ENCODE measurements at places on chromosomes 12 and 14.

DNA sequence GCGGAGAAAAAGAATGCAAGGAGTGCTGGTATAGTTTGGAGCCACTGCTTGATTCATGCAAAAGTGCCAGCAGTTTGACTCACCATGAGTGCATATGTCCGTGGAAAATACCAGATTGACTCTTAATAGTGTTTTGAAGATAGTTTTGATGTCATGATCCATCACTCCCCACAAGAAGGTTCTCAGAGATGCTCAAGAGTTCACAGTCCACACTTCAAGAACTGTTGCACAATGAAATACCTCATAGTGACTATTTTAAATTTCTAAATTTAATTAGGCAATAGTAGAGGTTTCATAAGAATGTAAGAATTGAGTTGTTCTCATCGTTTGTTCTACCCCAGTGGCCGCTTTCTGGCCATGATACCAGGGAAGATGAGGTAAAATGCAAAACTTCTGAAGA is 286.6 kb upstream of the RGS6 start:
- DNase-seq, result no peak

DNA sequence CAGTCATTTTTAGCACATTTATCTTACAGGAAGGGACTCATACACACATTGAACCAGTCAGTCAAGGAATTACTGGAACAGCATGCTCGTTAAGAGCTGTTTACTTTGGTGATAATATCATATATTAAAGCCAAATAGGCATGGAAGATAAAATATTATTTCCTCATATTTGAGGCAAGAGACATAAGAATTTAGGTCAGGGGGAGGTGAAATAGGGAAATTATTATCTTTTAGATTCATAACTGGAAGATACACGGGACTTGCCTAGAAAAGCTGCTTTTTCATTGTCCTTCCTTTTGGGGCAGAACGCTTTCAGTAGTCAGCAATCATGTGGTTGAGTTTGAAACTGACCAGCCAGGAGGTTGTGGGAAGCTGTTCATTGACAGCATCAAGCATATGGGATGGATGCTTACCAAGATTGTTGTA is 72.5 kb downstream of the NTN4 start:
- no peak for DNase-seq

- no peak for DNase-seq
Measured at GRCh38 chr12:80189241-80189640, 89.9 kb downstream of the OTOGL start.

DNA sequence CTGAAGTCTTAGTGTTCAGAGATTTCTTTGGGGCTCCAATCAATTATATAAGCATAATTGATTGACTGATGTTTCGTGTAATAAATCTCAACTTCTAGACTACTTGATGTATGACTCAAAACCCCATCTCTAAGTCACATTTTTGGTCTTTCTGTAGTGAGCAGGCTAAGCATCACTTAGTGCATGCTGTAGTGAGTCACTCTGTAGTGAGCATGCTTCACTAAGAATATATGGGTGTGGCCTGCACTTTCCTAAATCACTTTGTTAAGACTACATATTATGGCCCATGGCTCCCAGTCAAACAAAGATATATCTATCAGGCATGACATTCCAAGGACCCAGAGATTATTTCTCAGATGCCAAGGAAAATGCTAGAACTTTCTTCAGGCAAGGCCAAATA is 909.4 kb upstream of the LRFN5 start:
- no peak for DNase-seq

GRCh38 chr14:87282266-87282665 is 710.7 kb downstream of the GALC start:
- DNase-seq, result no peak

DNA sequence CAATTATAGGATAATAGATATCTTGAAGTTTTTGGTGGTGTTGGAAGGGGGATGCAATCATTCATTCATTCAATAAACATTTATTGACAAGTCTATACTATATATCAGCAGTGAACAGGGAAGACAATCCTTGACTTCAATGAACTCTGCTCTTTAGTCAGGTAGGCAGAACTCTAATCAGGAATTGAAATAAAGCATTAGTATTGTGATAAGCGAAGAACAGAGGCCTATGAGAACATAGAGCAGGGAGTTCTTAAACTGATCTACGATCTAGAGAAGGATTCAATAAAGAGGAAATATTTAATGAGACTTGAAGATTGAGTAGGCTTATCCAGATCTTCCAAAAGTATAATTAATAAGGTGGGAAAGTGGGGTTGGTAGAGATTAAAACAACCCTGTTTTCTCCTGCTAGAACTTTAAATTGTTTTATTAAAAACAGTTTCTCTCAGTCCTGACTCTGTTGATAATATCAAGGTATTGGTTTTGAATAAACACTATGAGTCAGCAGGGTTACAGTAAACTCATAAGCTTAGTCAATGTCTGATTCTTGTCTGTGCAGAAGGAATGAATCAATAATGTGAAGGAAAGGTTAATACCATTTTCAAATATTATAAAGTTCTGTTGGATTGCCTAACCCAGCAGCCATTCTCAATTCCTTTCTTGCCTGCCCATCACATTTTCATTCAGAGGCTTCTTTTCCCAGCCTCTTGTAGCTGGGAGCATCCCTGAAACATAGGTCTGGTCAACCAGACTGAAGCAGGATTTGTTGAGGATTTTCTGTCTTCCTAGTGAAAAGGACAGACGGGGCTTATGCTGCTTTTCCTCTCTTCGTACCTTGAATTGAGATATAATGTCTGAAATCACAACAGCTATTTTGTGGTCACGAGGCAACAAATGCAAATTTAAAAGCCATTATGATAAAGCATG is 38.9 kb upstream of the KTN1 start:
- no peak for DNase-seq

GRCh38 chr12:106308611-106309010 is 6.1 kb downstream of the TCP11L2 start:
- DNase-seq, result no peak

- no peak for DNase-seq
Measured at GRCh38 chr12:32005496-32006125, 46.4 kb downstream of the RESF1 start.

- DNase-seq, result no peak
Measured at GRCh38 chr12:90859591-90859990, 95.4 kb downstream of the CCER1 start.

DNA sequence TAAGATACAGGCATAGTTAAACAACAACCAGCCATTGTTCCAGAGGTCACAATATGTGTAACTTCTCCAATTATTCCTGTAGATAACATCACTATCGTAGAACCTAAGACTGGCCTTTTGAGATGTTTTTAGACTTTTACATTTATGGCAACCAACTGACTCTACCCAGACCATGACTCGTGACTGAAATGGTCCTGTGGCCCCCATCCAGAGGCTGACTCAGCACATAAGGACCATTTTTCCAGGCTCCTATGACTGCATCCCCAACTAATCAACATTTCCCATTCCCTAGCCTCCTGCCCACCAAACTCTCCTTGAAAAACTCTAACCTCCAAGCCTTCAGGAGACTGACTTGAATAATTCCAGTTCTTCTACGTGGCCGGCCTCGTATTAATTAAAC is 52.6 kb upstream of the NID2 start:
- DNase-seq, result no peak

GRCh38 chr12:14975457-14975856 is 2.6 kb downstream of the PDE6H start:
- DNase-seq, result no peak

- DNase-seq, result no peak
Measured at GRCh38 chr12:27207615-27208413, 36.3 kb upstream of the STK38L start.

- DNase-seq, result no peak
Measured at GRCh38 chr14:61256826-61257468, 24.2 kb downstream of the TMEM30B start.

- DNase-seq, result no peak
Measured at GRCh38 chr14:36750244-36750643, 88.6 kb downstream of the PAX9 start.

GRCh38 chr14:81068176-81068782 is 112.9 kb downstream of the TSHR start:
- DNase-seq, result no peak

DNA sequence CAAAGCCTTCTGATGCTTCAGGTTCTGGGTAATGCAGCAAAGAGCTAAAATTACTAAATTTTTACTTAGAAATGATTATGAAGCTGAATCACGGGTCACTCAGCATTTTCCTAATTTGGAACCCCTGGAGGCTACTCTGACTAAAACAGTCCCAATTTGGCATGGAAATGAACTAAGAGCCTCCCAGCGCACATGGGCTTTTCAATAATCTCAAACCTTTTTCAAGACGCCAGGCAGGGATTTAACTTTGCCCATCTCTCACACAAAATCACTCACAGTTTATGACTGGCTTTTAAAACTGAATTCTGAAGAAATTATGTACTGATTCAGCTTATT is 68.3 kb downstream of the LLPH start:
- DNase-seq, result no peak

DNA sequence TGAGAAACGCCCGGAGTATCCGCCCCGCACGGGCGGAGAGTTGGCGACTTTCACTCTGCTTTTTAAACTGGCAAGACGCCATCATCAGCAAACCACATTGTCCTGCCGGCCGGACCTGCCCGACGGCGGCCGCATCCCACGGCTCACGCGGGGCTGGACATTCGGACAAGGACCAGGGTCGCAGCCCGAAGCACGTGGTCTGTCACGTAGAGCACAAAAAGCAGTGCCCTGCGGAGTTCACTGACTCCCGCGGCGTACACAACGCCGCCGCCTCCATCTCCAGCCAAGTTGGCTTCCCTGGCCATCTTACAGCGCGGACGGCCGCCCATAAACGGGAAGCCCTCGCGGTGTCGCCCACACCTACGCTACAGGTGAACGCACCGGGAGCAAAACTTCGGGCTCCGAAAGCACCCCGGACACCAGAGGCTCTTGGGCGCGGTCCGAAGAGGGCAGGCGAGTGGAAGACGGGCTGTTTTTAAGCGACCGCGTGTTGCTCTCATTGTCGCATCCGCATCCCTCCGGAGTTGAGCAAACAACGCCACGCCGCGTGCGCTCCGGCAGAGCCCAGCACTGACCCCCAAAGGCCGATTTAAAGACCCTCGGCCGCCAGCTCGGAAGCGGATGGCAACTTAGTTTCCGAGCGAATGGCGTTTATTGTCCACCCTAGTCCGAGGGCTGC is 966 bp downstream of the SINHCAF start:
- DNase-seq, result peak; percentile 47

GRCh38 chr12:46181465-46181864 is 87.4 kb downstream of the SLC38A1 start:
- no peak for DNase-seq

DNA sequence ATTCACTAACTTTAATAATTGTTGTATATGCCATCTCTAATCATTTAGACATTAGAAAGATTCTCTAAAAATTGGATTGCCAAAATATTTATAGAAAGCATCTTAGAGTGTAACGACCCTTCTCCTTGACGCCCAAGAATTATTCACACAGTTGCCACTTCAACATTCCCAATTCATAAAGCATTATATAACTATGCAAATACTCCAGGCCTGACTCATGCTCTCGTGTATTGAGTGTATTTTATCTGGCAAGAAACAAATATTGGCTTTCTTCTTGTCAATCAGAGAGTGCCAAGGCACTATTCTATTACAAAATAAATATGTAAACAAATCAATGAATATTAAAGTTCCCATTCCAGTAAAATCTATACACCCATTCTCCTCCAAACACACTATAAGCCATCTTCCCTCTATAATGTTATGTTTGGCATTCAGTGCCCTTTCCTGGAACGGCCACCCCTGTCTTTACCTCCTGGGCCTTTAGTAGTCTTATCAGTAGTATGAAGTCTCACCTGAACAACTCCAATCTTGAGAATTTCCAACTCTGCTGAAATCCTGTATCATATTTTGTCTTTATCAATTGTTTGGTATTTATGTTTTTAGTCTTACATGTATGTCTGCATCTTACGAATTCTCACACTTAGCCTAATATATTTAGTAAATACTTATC is 182.6 kb downstream of the PIK3C2G start:
- no peak for DNase-seq

- DNase-seq, result no peak
Measured at GRCh38 chr14:63483315-63483714, 59.9 kb downstream of the PPP2R5E start.

DNA sequence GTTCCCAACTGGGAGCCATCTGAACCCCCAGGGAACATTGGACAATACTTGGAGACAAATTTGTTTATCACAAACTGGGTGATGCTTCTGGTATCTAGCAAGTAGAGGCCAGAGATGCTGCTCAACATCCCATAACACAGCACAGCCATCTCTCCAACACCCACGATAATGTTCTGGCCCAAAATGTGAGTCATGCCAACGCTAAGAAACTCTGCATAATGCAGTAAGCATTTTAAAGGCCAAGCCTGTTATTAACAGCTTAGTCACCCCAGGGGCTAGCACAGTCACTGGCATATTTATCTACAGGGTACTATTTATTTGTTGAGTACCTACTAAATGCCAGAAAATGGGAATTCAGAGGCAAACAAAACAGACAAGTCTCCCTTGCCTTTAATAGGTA is 873.1 kb upstream of the TMEM132C start:
- DNase-seq, result no peak

DNA sequence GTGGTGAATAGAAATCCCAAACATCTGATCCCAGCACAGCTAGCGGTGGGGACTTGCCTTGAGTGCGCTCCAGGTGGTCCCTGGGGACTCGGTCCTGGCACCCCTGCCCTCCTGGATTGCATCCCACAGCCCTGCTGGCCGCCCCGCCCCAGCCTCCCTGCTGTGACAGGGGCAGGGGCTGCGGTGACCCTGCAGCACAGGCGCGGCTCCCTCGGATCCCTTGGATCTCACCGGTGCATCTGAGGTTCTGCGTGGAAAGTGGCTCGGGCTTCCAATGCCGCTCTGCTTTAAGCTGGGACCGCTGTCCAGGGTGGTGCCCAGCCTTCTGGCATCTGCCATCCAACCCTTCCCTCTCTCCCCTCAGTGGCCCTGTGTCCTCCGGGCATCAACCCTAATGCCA is 16.0 kb downstream of the ANKRD9 start:
- no peak for DNase-seq

DNA sequence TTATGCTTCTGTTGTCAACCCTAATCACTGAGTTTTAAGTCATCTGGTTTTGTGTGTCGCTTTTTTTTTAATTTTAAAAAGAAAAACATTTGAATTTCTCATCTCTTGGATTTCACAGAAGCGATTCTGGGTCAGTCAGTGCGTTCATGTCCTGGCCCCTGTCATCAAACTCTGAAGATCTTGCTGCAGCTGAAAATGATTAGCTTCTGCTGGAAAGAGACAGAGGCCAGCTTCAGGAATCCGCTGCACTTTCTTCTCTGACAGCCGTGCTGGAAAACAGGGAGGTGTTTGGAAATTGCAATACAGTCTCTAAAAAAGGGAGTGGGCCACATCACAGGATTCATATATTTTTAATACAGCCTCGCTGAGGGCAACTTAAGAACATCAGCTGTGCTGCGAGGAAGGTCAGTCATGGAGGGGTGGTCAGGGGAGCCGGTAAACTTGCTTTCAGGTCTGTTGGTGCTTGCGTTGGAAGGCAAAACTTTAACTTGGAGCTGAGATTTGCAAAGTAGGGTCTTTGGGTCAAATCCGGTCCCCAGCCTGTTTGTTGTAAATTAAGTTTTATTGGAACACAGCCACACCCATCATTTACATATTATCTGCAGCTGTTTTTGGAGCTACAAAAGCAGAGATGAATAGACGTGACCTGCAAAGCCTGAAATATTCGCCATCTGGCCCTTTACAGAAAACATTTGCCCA is 190.8 kb downstream of the AACS start:
- no peak for DNase-seq
